ENCODE measurements at places on chromosomes 3 and 15.

- DNase-seq: no peak
These were observed 15.0 kb upstream of the BNC1 start for GRCh38 chr15:83299462-83299861.

DNA sequence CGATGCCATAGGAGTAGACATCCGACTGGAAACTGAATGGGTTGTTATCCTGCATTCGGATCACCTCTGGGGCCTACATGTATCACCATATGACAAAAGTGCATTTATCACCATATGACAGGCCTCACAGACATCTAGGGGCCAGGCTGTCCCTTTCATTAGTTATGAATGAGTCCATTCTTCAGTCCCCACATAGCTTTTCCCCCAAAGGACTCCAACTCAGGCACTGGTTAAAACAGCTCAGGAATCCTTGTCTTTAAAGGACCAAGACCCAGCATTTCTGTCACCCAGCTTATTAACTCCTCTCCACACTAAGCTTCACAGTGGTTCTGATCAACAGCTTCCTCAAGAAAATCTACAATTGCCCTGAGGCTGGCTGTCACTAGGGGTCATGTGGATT, 28.3 kb downstream of the MKRN2 start:
- no peak for DNase-seq

DNA sequence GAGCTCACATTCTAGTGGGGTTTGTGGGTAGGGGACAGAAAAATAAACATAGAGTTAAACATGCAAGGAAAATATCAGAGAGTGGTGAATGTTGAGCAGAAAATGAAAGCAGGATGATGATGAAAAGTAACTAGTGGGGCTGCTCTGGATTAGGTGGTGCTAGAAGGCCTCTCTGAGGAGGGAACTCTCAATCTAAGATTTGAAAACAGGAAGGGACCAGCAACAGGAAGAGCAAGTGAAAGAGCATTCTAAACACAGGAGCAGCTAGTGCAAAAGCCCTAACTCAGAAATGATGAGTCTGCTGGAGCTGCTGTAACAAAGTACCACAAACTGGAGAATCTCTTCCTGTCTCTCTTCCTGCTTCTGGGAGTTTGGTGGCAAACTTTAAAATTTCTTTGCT, 468.6 kb upstream of the AGTR1 start:
- DNase-seq: no peak

- no peak for DNase-seq
These were observed 272.7 kb downstream of the RPLP1 start for GRCh38 chr15:69725275-69725674.

DNA sequence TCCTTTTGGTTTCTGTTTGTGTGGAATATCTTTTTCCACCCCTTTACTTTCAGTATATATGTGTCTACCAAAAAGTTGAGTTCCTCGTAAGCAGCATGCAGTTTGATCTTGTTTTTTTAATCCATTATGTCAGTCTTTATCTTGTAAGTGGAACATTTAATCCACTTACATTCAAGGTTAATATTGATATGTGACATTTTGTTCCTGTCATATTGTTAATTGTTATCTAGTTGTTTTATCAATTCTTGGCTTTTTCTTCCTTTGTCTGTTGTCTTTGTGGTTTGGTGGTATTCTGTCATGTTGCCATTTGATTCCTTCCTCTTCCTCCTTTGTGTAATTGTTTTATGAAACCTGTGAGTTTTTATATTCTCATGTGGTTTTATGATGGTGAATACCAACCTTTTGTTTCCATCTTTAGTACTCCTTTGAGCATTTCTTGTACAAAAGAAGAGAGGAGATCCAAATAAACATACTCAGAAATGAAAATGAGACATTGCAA, 43.4 kb upstream of the XCR1 start:
- DNase-seq: no peak

DNA sequence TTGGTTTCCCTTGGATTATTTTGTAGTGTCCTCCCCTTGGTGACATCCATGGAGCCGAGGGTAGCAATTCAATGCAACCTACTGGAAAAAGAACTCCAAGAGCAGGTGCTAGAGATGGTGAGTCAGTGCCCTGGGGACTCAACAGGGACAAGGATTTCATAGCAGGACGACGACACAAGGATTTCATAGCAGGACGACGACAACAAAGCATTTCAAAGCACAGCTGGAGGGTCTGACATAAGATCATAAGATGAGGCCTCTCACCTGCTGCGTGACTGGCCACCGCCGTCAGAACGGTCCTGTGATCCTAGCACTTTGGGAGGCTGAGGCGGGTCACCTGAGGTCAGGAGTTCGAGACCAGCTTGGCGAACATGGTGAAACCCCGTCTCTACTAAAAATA, 22.5 kb downstream of the NRROS start:
- DNase-seq: no peak

DNA sequence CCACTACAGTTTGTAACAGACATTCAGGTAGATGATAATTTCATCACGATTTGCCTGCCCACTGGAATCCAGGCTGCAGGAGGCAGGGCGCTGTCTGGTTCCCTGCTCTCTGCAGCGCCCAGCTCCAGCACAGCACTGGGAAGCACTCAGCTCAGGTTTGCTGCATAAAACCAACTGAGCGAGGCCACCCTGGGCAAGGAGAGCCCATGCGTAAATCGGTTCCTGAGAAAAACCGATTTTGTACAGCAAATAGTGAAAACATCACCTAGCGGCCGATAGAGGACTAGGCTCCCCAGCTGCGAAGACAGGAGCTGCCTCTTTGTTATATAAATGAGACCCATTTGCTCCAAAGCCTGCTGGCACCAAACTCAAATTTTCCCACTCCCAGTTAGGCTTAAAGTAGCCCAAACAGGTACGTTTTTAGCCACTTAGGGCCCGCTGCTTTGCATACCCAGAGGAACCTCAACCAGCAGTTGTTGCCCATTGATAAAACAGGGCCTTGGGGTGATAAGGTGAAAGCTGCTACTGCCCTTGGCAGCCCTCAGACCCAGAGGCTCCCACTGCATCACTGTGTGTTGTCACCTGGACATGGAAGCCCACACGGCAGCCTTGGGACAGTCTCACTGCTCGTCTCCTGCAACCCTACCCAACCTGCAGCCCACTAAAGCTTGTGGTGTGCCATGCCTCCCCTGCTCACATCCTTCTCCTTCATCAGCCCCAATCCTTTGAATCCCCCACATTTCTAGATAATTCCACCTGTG, 47.5 kb downstream of the ALDH1L1 start:
- no peak for DNase-seq

- no peak for DNase-seq
These were observed 301.7 kb upstream of the RORA start for GRCh38 chr15:61530769-61531168.

DNA sequence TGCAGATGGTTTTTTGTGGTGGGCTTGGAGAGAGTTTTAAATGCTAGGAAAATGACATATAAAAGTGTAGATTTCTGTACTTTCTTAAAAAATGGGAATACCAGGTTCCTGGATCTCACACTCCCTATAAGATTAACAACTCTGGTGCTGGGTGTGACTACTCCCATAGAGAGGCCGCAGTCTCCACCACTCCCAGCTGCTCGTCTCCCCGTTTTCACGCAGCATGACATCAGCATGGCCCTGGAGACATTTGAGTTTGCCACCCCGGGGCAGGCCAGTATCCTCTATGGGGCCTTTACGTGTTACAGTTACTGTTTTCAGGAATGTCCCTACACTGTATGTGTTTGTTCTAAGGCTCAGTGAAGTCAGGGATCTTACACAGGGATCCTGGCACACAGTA, 126.7 kb upstream of the ATP2B2 start:
- DNase-seq: no peak

GRCh38 chr3:150411976-150412375, 3.9 kb downstream of the TSC22D2 start:
- no peak for DNase-seq

DNA sequence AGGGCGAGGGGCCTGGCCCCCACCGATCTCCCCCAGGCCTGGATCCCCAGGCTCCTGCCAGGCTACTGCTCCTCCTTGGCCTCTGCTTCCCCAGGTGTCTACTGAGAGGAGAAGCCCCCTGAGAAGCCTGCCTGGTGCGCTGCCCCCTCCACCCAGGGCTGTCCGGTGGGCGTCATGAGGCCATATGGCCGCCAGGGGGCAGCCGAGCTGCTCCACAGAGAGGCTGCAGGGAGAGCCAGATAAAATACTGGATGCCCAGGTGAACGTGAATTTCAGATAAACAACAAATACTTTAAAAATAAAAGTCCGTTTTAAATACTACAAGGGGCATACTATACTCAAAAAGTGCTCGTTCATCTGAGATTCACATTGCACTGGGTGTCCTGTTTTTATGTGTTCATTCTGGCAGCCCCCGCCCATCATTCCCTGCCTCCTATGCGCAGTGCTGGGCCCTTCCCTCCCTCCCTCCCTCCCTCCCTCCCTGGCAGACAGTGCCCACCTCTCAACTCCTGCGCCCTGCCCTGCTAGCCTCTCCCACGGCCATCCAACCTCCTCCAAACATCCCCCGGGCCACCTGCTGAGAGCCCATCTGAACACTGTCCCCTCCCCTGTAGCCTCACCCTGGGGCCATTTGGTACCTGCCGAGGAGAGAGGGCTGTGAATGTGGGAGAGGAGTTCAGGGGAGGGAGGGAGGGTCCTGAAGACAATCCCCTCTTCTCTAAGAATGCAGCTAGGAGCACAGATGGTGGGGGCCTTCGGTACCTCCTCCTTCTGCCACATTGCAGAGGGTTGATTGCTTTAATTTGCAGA, 29.6 kb downstream of the PSTPIP1 start:
- peak; percentile 43 for DNase-seq

- no peak for DNase-seq
These were observed 339.9 kb upstream of the DPH6 start for GRCh38 chr15:35885870-35886269.

DNA sequence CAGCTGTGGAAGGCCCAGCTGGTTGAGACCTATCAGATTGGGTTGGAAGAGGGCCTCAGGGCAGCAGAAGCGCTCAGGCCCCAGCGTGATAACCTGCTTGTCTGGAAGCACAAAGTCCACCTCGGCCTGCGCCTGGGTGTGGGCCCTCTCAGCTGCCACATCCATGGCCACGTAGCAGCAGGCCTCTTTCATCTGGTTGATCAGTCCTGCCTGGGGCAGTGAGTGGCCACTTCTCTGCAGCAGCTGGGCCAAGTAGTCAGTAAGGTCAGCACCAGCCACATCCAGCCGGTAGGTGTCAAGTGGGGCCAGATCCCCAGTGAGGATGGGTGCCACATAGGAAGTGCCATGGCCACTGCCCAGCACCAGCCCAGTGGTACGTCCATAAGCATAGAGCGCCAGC, 3.9 kb upstream of the CAMKV start:
- DNase-seq: no peak

GRCh38 chr15:32886459-32886858, 168.7 kb downstream of the GREM1 start:
- no peak for DNase-seq

GRCh38 chr3:156626104-156626503, 48.3 kb upstream of the TIPARP start:
- no peak for DNase-seq

GRCh38 chr15:32908135-32908801, 190.5 kb downstream of the GREM1 start:
- no peak for DNase-seq

GRCh38 chr15:62128916-62129315, 36.2 kb downstream of the C2CD4B start:
- DNase-seq: no peak

DNA sequence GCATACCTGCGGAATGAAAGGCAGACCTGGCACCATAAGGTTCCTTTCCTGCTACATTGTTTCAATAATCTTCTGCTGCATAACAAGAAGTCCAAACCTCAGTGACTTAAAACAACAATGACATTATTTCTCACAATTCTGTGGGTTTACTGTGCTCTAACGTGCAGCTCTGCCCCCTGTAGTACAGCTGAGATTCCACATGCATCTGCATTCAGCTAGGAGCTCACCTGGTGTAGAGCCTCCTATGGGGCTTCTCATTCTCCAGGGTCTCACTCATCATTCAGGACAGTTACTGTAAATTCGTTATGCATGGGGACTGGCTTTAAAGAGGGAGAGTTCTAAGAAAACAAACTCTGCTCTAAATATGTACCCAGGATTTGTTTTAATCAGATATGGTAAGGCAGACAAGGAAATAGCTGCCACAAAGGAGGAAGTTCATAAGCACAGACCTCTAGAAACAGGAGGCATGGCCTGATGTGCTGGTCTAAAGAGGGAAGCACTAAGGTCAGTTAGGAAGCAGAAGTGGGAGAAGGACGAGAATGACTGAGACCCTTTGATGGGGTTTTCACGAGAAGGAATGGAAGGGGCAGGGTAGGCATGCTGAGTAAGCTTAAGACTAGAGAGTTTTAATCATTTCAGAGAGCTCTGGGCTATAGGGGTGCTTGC, 347.0 kb downstream of the NEK10 start:
- DNase-seq: no peak

DNA sequence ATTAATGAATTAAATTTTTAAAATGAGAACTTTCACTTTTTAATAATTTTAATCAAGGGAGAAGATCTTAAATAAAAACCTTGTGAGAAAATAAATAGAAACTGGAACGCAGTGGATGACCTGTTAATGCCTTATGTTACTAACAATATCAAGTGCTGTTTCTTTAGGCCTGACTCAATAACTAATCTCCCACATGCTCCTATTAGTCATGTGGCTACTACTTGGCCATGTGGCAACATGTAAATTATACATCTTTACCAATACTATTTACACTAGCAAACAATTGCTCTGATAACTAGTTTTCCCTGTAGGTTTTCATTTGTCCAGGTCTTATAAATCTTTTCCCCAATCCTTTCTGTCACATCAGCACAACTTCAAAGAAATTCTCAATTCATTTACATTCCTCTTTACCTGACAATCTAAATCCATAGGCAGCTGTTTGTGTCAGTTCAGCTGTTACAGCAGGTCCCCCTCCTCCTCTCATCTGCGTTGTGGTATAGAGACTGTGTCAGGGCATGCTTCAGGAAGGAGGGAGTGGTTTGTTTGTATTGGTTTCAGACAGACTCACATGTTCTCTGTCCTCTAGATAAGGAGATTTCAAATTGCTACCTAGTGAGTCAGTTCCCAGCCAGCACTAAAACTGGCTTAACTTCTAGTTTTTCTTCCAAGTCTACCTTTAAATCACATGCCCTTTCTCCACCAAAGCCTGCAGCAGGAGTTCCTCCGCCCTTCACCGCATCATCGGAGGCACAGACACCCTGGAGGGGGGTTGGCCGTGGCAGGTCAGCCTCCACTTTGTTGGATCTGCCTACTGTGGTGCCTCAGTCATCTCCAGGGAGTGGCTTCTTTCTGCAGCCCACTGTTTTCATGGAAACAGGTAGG, 11.3 kb upstream of the C3orf52 start:
- no peak for DNase-seq

DNA sequence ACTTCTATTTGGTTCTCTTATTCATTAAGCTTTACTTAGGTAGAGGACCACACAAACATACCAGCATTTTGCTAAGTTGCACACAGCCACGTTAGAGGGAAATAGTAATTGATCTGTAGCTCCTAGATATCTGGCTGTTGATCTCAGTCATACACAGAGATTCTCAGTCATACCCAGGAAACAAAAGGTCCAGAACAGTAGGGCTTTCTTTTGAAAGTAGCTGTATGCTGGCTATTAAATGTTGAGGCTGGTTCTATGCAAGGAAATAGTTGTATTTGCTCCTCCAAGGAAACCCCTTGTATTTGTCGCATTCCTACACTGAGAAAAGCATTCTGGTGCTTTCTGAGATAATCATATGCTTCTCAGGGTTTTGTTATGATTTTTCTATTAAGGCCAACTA, 523.8 kb downstream of the SOX2 start:
- no peak for DNase-seq

Measured in activated naive CD4-positive, alpha-beta T cell (primary cell).